ENCODE measurements at places on chromosomes 1 and 21. TPM values are rescaled to one million over a fixed set of nuclear protein-coding genes. Genes with fewer than 3 reads are reported as not detected.

The UAP1 gene
- total RNA-seq, result 79.5 TPM

The CHODL gene
- 0.53 TPM for total RNA-seq

The S100A7 gene
- not detected for total RNA-seq

GRCh38 chr1:1206966-1207531, 657 bp upstream of the TNFRSF18 start:
- no peak overlapping the region for H3K4me3 ChIP-seq
- H3K36me3 ChIP-seq, result no peaks in the 10 kb centered on the region
- no peak for DNase-seq
- no peak overlapping the region for H3K27ac ChIP-seq

GRCh38 chr1:117652421-117652820, 46.6 kb downstream of the TENT5C start:
- no peaks in the 10 kb centered on the region for H3K4me1 ChIP-seq
- H3K36me3 ChIP-seq, result no peaks in the 10 kb centered on the region
- DNase-seq, result no peak
- no peaks in the 10 kb centered on the region for H3K27me3 ChIP-seq
- H3K4me3 ChIP-seq, result no peak overlapping the region
- no peak overlapping the region for H3K27ac ChIP-seq

- DNase-seq, result peak; percentile 38
- H3K4me1 ChIP-seq, result peaks cover 8% of the 10 kb centered on the region
- no peaks in the 10 kb centered on the region for H3K27me3 ChIP-seq
- H3K36me3 ChIP-seq, result no peaks in the 10 kb centered on the region
- H3K4me3 ChIP-seq, result peak overlapping the region; percentile 85
- H3K27ac ChIP-seq, result peak overlapping the region; percentile 69
Measured at GRCh38 chr21:45073301-45074047, 906 bp upstream of the ADARB1 start.

GRCh38 chr21:25215698-25216384, 391.4 kb downstream of the MRPL39 start:
- H3K36me3 ChIP-seq, result no peaks in the 10 kb centered on the region
- no peak overlapping the region for H3K4me3 ChIP-seq
- H3K27me3 ChIP-seq, result no peaks in the 10 kb centered on the region
- no peaks in the 10 kb centered on the region for H3K4me1 ChIP-seq
- DNase-seq, result no peak

- H3K27me3 ChIP-seq, result no peaks in the 10 kb centered on the region
- no peaks in the 10 kb centered on the region for H3K4me1 ChIP-seq
- H3K27ac ChIP-seq, result no peak overlapping the region
- H3K4me3 ChIP-seq, result no peak overlapping the region
Measured at GRCh38 chr21:42344631-42345030, 6.2 kb downstream of the TFF2 start.

GRCh38 chr1:113283914-113284313, 106.4 kb upstream of the MAGI3 start:
- no peaks in the 10 kb centered on the region for H3K4me1 ChIP-seq
- H3K27me3 ChIP-seq, result no peaks in the 10 kb centered on the region
- H3K36me3 ChIP-seq, result no peaks in the 10 kb centered on the region
- DNase-seq, result no peak

DNA sequence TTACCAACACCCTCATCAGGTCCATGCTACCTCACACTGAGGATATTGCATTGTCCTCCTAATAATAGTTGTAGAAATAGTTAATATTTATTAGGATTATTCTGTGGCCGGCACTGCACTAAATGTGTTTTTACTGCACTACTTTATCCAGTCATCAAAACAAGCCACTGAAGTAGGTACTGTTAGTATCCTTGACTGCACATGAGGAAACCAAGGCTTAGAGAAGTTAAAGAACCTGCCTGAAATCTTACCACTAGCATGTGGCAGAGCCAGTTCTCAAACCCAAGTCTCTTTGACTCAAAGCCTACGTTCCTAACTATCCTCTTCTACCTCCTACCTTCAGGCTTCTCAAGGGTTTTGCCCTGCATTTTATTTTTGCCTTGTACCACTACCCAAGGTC, 30.9 kb downstream of the FMO1 start:
- H3K36me3 ChIP-seq, result no peaks in the 10 kb centered on the region
- no peak overlapping the region for H3K27ac ChIP-seq
- DNase-seq, result no peak
- H3K27me3 ChIP-seq, result no peaks in the 10 kb centered on the region

DNA sequence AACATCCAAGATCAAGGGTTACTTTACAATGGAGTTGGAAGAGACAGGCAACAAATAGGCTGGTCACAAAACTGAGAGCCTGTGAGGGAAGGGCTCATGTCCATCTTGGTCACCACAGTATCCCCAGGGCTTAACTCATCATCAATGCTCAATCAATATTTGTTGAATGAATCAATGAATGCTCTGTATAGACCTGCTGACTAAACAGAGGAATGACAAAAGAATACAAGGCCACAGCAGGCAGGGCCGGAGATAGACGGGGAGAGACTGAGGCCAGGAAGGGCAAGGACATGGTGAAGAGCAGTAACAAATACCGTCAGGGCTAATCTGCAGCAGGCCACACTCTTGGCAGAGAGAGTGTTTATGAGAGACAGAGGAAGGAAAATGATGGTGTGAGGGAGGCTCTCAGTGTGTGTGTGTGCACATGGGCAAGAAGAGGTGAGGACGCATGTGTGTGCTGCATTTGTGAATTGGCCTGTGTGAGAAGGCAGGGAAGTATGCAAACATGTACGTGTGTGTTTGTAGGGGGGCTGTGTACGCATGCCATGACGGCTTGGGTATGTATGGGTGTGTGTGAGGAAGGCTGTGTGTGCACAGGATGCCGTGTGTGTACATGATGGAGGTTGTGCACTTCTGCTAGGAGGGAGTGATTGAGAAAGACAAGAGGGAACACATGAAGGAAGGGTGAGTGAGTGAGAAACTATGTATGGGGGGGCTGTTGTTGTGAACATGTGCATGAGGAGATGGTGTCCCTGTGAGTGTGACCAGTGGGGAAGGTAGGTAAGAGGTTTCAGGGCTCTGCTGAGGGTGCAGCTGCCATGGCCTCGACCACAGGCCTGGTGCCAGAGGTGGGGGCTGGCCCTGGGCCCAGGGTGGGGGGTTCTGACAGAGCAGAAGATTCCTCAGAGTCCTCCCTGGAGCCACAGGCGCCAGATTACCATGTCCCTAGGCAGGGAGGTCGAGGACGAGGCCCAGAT, 15.4 kb downstream of the AHDC1 start:
- H3K27me3 ChIP-seq, result no peaks in the 10 kb centered on the region
- peaks cover 14% of the 10 kb centered on the region for H3K4me1 ChIP-seq
- no peaks in the 10 kb centered on the region for H3K36me3 ChIP-seq
- no peak overlapping the region for H3K4me3 ChIP-seq
- no peak overlapping the region for H3K27ac ChIP-seq

DNA sequence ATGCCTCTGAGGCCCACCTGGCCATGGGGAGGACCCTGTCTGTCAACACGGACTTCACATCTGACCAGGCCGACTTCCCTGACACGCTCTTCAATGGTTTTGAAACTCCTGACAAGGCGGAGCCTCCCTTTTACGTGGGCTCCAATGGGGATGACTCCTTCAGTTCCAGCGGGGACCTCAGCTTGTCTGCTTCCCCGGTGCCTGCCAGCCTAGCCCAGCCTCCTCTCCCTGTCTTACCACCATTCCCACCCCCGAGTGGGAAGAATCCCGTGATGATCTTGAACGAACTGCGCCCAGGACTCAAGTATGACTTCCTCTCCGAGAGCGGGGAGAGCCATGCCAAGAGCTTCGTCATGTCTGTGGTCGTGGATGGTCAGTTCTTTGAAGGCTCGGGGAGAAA, 101.8 kb downstream of the ADARB1 start:
- no peaks in the 10 kb centered on the region for H3K4me1 ChIP-seq
- no peak overlapping the region for H3K27ac ChIP-seq
- no peaks in the 10 kb centered on the region for H3K27me3 ChIP-seq
- H3K4me3 ChIP-seq, result no peak overlapping the region
- H3K36me3 ChIP-seq, result no peaks in the 10 kb centered on the region

DNA sequence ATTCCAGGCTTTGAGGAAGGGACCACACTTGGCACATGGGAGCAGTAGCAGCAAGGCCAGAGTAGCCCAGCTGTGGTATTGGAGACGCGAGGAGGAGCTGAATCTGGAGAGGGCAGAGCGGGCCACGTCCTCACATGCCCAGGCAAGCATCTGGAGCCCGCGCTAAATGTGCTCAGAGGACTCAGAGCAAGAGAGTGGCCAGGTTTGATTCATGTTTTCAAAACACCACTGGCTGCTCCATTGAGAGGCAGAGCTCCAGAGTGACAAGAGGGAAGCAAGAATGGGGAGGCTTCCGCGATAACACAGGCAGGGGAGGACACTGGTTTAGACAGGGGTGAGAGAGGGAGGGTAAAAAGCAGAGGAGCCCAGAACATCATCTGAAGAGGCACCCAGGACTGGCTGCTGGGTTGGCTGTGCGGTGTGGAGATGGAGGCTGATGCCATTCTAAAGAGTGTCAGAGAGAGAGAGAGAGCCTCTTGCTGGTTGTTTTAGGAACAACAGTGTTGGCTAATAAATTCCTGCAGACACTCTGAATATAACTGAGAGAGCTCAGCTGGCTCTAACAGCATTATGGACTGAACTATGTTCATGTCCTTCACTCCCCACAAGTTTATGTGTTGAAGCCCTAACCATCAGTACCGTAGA, 32.3 kb downstream of the RCAN1 start:
- H3K4me1 ChIP-seq, result no peaks in the 10 kb centered on the region
- H3K4me3 ChIP-seq, result no peak overlapping the region
- no peaks in the 10 kb centered on the region for H3K36me3 ChIP-seq
- no peaks in the 10 kb centered on the region for H3K27me3 ChIP-seq
- peak; percentile 29 for DNase-seq
- no peak overlapping the region for H3K27ac ChIP-seq

DNA sequence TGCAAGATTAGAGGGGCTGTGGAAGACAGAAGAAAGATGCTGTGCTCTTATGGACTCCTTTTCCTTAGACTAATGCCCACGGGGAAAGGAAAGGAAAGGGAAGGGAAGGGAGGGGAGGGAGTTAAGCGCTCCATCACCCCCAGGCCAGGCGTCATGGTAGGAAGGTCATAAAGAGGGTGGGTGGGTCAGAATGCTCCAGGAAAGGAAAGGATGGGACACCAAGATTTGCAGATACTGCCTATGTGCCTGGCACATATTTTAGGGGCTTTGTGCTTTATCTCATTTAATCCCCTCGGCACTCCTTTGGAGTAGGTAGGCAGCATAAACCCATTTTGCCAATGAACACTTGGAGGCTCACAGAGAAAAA, 41.4 kb downstream of the MAB21L3 start:
- DNase-seq, result peak; percentile 22
- H3K27ac ChIP-seq, result peak overlapping the region; percentile 65
- peak overlapping the region; percentile 32 for H3K4me3 ChIP-seq
- peaks cover 6% of the 10 kb centered on the region for H3K4me1 ChIP-seq

DNA sequence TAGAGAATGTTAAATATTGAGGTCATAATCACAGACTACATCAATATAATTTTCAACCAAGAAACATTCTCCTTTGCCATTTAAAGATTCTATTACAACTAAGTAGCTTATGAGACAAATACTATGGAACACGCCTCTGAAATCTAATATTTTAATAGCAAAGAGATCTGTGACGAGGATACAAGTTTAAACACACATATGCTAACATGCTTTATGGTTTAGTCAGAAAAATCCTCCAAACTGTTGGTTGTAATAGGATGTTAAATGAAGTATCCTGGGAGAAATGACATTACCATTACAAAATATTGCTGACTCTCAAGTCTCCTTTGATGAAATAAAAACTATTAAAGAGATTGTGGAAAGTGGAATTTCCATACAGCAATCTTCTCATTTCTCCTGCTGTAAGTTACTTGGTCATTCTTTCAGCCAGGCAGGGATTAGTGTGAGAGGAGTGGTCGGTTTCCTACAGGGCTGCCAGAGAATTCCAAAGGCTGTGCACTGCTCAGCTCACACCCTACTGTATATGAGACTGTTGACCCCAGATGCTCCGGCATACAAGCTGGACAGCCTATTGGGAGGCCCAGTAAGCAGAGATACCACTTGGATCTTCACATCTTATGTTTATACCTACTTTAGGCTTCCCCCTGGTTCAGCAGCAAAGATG, 26.6 kb downstream of the SCYL3 start:
- DNase-seq, result no peak
- H3K27me3 ChIP-seq, result no peaks in the 10 kb centered on the region
- H3K27ac ChIP-seq, result no peak overlapping the region
- no peaks in the 10 kb centered on the region for H3K4me1 ChIP-seq

DNA sequence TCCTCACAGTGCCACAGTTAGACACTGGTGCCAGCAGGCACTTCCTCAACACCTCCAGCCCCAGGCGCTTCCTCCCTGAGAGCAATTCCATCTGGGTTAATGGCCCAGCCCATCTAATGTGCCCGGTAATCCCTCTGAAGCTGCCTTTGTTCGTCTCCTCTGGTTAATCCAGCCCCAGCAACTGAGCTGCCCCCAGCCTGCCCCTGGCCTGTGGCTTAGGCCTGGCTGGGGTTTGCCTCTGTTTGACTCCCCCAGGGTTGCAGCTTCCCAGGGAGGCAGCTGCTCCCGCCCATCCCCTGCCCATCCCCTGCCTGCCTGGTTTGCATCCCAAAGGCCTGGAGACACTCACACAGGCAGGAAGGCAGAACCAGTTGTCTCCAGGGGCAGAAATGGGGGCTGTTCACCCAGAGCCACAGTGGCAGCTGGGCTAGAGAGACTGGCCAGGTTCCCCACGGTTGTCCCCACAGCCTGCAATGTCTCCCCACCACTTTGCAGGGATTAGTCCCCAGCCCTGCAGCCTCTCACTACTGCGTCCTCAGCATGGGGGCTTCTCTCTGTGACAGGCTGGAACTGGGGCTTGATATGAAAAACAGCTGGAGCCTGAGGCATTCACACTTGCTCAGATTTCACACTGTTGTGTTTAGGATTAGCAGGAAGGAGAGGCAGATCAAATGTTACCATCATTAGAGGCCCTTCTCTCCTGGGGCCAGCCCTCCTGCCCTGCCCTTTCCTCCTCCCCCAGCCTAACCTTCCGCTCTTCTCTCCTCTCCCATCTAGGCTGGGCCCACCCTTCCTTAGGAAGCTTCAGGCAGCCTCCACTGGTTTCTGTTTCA, 120.2 kb downstream of the TLR5 start:
- H3K4me3 ChIP-seq, result no peak overlapping the region
- H3K4me1 ChIP-seq, result no peaks in the 10 kb centered on the region
- H3K27ac ChIP-seq, result no peak overlapping the region
- H3K36me3 ChIP-seq, result no peaks in the 10 kb centered on the region
- H3K27me3 ChIP-seq, result no peaks in the 10 kb centered on the region
- no peak for DNase-seq

All from colonic mucosa (tissue), 4 donors.